ENCODE measurements at places on chromosomes 5 and 9. TPM values are rescaled to one million over a fixed set of nuclear protein-coding genes. Genes with fewer than 3 reads are reported as not detected.

DNA sequence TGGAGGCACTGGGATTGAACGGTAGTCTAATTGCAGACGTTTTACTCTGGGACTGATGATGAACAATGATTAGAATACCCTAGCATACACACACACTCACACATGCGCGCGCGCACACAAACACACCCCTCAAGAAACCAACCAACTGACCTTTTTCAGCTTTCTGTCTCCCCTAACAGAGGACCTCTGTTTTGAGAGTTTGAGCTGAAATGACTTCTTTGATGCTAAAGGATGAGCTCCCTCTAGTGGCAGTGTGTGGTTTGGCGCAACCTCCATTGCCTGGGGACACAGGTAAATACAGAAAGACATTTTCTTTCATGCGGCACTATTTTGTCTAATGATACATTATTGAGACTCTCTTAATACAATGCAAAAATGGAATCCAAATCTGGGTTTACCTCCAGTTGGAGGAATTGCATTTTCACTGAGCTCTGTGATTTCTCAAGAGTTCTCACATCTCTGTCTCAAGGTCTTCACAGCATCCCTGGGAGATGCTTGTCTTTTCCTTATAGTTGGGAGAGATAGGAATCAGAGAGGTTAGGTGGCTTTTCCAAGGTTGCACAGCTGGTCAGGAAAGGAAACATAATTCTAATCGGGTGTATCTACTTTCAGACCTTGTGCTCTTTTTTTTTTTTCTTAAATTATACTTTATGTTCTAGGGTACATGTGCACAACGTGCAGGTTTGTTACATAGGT is 187.5 kb downstream of the TMEM38B start:
- peak; percentile 23 for DNase-seq

GBGT1 gene
- total RNA-seq: 49.5 TPM

DNA sequence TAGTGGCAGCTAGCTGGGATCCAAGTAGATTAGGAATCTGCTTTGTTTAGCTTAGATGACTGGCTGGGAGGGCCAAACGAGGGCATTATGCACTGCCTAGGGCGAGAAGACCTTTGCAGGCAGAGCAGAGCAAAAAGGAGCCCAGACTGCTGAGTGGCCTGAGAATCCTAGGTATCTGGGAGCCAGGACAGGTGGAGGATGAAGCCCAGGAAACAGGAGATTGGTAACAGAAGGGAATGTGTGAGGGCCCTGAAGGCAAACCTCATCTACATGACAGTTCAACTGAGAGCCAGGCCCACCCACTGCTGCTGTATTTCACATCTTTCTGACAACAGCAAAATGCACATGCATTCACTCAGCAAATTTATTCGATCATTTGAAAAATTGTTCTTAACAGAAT is 192.3 kb downstream of the DTWD2 start:
- DNase-seq: no peak

OR13C3 gene
- not detected for total RNA-seq

GRCh38 chr5:55855509-55855908 is 4.4 kb downstream of the IL31RA start:
- no peak for DNase-seq

DNA sequence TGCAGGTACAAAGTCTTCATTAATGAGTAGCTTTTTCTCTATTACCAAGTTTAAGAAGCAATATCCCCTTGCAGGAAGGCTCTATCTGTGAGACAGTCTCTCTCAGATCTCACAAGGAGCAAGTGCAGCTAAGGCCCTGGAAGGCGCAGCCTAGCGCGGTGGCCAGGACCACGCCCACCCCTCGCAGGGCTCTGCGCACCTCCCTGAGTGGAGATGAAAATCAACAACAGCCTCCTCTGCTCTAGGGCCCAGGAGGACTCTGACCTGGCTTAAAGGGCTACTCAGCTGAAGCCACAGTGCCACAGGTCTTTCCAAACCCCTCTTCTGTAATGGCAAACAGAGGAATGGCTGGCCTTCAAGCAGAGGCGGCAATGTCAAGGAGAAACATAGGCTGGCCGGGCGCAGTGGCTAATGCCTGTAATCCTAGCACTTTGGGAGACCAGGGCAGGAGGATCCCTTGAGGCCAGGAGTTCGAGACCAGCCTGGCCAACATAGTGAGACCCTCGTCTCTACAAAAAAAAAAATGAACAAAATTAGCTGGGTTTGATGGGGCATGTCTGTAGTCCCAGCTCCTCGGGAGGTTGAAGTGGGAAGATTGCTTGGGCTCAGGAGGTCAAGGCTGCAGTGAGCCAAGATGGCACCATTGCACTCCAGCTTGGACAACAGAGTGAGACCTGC is 11.9 kb downstream of the SEC16A start:
- no peak for DNase-seq

- no peak for DNase-seq
Observed at GRCh38 chr9:90029996-90030395, 425.2 kb downstream of the GADD45G start.

GRCh38 chr5:109529520-109529919 is 119.7 kb upstream of the PJA2 start:
- DNase-seq: no peak

- DNase-seq: no peak
Observed at GRCh38 chr5:956941-957747, 51.5 kb upstream of the NKD2 start.

GRCh38 chr9:4829969-4830368 is 37.2 kb downstream of the RCL1 start:
- DNase-seq: no peak

- no peak for DNase-seq
Observed at GRCh38 chr9:130661451-130662098, 2.8 kb upstream of the PRDM12 start.

IRX1 gene
- total RNA-seq: not detected

GRCh38 chr5:160271396-160271795 is 41.0 kb downstream of the CCNJL start:
- DNase-seq: no peak

DNA sequence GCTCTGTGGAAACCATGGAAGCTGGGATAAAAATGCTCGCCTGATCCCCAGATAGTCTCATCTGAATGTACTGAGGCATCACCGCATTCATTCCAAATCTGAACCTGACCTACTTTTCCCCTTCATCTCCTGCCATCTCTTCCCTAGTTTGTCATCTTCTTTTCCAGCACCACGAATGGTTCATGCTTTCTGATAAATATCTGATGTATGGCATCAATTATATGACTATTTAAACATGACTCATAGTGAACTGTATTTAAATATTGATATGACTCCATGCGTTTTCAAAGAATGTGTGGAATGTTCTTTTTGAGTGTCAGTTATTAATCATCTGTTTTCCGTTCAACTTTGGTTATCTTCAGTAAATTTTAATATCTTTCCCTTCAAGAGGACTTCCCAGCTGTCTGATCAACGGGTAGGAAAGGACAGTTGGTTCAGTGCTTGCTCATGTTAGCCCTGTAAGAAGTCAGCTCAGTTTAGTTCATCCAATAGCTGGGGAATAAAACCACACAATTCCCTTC is 21.1 kb downstream of the BASP1 start:
- DNase-seq: no peak

Measured in activated B cell treated with CpG ODN at 0.5 μM for 24 hours (primary cell).